ENCODE measurements at places on chromosomes 12 and 14. TPM values are rescaled to one million over a fixed set of nuclear protein-coding genes. Genes with fewer than 3 reads are reported as not detected.

The SOAT2 gene
- total RNA-seq, result 0.24 TPM

The VCPKMT gene
- total RNA-seq, result 8.2 TPM

The ARHGAP9 gene
- 0.29 TPM for total RNA-seq

The PTPRQ gene
- total RNA-seq, result 0.03 TPM

The TMEM19 gene
- total RNA-seq, result 31.2 TPM

The RPS26 gene
- total RNA-seq, result 733 TPM

The TEX22 gene
- total RNA-seq, result 0.24 TPM

All from A549 treated with CpdA at 1 μM for 4 hours (cell line).